ENCODE measurements at places on chromosomes 1 and 21.

GRCh38 chr1:207904391-207904790 lies 6.5 kb downstream of the CD34 start:
- no peak for DNase-seq

DNA sequence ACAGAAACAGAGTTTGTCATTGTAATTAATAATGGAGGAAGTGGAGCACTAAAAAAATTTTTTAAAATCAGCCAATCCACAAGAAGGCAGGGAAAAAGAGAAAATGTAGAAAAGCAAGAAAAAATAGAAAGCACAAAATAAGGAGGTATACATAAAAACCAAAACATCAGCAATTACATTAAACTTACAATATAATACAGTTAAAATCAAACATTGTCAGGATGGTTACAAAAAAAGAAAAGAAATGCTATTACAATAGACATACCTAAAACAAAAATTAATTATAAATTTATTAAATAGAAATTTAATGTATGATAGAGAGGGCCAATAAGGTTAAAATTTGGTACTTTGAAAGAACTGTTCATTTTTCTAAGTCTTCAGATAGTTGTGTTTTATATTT lies 38.7 kb downstream of the PRSS38 start:
- DNase-seq: no peak

- DNase-seq: no peak
Measured at GRCh38 chr1:14340002-14340785, 258.3 kb upstream of the KAZN start.

GRCh38 chr1:56339786-56340465 lies 239.4 kb downstream of the PLPP3 start:
- no peak for DNase-seq

GRCh38 chr1:79617777-79618176 lies 611.2 kb upstream of the ADGRL4 start:
- no peak for DNase-seq

GRCh38 chr21:25625036-25625435 lies 14.0 kb upstream of the JAM2 start:
- DNase-seq: no peak

GRCh38 chr21:44947111-44947929 lies 7.5 kb downstream of the SLX9 start:
- peak; percentile 88 for DNase-seq

GRCh38 chr1:209593747-209594146 lies 10.2 kb downstream of the CAMK1G start:
- DNase-seq: no peak

GRCh38 chr21:38095220-38095619 lies 161.6 kb upstream of the KCNJ15 start:
- no peak for DNase-seq

- no peak for DNase-seq
Measured at GRCh38 chr1:247456021-247456420, 1.9 kb downstream of the OR2B11 start.

DNA sequence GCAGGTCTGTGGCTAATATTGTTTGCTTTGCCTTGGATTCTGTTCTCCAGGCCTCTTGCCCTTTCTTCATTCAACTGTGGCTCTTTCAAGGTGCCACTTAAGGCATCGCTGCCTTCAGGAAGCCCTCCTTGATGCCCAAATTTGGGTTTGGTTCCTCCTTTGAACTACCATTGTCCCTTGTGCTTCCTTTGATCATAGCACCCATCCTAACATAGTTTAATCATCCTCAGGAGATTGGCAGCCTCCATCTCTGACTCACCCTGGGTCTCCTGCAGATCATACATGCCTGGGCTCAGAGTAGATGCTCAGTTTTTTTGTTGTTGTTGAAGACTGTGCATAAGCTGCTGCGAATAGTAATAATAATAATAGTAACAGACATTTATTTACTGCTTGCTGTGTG lies 54.4 kb upstream of the ACOT11 start:
- no peak for DNase-seq

DNA sequence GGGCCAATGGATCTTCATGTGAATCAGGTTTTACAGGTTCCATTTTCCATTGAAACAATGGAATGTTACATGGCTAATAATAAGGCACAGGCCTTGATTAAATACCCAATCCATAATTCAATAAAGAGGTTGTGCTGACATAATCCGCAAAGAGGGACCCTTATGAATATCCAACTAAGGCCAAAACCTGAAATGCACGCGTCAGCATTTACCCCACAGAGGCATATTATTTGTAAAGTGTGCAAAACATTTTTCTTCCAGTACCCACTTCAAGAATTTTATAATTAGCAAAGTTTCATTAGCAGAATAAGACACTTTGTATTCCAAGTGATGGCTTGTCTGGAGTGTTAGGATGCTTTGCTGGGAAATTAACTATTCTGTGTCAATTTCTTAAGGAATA lies 220.6 kb upstream of the C8B start:
- no peak for DNase-seq

DNA sequence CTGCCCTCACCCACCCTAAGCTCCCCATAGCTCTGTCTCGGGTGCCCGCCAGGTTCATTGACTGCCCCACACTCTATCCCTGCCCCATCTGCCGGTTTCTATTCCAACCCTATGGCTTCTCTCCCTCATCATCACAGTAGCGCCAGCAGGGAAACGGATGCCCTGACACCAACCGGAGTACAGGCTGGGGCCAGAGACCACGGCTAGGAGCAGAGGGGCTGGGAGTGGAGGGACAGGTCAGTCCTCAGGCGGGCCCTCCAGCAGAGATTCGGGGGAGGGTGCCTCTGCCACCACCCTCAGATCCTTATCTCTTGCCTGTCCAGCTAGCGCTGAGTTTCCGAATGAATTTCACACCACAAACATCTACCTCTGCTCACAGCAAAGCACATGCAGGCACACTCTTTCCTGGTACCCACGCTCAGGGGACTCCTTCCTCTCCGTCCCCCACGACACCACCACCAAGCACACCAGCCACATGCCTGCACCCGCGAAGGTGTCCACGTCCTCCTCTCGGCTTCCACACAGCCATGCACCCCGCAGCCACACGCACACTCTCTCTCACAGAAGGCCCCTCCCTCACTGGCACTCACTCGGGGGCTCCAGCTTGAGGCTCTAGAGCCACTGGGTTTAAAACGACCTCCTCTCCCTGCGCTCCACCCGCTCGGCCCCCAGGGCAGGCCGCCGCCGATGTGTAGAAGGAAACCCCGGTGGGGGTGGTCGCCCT lies 7.2 kb downstream of the TAL1 start:
- no peak for DNase-seq

DNA sequence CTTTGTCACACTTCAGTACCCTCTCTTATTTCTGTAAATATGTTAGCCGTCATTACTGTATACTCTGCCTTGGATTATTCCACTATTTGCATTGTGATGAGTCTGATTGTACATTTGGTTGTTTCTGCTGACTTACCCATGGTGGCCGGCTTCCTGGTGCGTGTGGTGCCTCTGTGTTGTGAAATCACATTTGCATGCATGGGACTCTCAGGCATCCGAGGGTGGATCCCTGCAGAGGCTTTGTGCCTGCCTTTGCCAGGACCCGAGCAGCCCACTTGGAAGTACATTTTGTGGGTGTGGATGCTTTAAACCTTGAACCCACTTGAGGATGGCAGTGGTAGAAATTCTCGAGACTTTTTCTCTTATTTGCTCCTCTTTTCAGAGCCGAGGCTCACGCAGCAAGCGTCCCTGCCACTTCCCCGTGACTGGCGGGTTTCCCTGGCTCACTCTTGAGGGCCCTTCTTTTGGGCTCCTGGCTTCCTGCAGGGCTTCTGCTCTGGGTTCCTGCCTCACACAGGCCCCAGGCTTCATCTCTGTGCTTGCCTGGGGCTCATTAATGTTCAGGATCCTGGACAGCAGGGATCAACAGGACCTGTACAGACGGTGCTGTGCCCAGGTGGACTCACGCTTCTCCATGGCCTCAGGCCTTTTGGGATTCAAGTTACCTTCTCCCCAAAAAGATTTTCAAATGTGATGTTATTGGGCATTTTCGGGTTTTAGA lies 36.6 kb downstream of the POFUT2 start:
- DNase-seq: no peak

GRCh38 chr1:87169263-87169910 lies 159.3 kb upstream of the LMO4 start:
- no peak for DNase-seq

DNA sequence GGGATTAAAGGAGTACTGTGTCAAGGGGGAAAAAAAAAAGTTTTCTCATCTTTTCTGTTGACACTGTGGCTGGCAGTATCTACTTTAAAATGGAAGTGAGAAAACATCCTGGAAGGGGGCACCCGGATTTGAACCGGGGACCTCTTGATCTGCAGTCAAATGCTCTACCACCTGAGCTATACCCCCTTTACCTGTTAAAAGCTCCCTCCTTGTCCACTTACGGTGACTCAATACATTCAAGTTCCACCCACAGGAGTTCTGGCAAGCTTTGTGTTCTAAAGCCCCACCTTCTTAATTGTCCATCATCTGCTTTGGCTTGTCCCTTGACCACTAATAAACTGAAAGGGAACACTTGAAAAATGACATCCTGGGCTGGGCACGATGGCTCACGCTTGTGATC lies 68.2 kb downstream of the FNBP1L start:
- no peak for DNase-seq

- DNase-seq: peak; percentile 87
Measured at GRCh38 chr1:55443175-55443915, 228.2 kb upstream of the USP24 start.

Data from psoas muscle (tissue), 8 donors.